ENCODE measurements at places on chromosomes 11 and 22.
A peak's percentile ranks its signal among the peaks of the same experiment; 100 is the strongest.

GRCh38 chr11:78929207-78929905, 354.7 kb upstream of the NARS2 start:
- no peak for DNase-seq

- no peak for DNase-seq
These were observed 68.4 kb downstream of the GAS2 start for GRCh38 chr11:22734628-22735345.

- DNase-seq = no peak
These were observed 209.5 kb downstream of the NAV2 start for GRCh38 chr11:19921976-19922688.

GRCh38 chr11:116101902-116102301, 597.7 kb upstream of the CADM1 start:
- DNase-seq = no peak

GRCh38 chr22:19207401-19207808, 28.9 kb upstream of the SLC25A1 start:
- no peak for DNase-seq

DNA sequence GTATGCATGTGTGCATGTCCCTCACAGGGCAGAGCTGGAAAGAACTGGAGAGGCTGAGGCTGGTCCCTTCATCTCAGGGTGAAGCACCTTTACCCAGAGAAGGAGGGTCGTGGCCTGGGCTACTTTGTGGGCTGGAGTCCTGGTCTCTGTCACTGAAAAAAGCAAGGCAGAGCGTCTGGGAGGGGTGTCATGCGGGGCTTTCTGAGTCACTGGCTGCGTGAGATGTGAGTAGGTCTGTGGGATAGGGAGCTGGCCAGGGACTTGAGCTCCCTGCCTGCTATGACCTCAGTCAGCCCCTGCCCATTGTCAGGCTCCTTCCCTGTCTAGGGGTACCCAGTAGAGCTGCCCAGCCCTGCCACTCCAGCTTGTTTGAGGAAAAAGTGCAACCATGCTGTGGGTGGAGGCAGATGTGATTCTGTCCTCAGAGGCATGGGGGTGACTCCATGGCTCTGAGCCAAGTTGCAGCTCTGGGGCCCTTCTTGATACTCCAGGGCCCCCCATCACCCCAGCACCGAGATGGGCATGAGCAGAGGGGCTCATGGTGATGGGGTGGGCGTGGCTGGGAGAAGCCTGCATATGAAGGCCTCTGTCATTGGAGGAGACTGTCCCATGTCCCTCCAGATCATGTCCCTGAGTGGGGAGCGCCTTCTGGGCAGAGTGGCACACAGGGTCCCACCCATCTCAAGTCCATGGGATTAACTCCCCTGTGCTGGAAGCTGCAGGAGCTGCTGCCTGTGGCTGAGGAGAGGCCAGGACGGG, 27.8 kb downstream of the KCNQ1 start:
- no peak for DNase-seq

DNA sequence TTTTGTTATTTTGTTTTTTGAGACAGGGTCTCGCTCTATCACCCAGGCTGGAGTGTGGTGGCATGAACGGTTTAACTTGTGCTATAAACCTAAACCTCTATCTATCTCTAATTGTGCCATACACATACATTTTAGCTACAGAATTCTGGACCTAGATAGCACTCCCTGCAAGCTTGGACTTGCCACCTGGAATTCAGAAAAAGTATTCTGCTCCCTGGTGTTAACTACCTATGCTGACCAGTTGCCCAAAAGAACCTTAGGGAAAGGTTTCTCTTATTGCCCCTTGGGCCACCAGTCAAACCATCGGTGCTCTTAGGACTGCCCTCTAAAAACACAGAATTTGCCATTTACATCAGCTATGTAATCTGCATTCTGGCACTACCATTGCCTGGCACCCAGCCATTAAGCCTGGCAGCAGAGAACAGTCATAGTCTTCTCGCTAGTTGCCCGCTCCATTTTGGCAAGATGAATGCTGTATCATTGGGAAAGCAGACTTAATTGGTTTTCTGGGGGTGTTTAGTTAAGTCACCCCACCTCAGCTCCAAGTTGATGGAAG, 55.3 kb downstream of the ETS1 start:
- DNase-seq = no peak

GRCh38 chr11:94767701-94768601, at the start of gene AMOTL1:
Gene AMOTL1 (plus strand): TSS chr11:94768356. CDS start chr11:94768512, 156 bp downstream.
- peak; percentile 76 for DNase-seq

GRCh38 chr22:50701428-50702154, 29.0 kb downstream of the SHANK3 start:
- DNase-seq = no peak

DNA sequence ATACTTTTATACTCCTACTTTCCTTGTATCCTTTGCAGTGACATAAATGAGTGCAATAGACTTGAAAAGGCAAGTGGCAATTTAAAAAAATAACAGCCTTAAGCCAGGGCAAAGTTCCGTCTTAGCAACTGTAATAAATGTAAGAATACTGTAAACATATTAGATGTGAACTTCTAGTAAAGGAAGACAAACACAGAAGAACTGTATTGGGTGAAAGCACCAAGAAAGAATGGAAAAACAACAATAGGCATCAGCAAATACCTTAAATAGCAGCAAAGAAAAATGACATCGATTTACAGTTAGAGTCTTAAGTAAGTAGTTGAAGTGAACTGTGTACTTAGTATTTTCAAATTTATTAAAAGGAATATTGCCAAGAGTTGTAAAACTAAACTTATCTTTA, 75.5 kb upstream of the TP53AIP1 start:
- DNase-seq = no peak

- peak; percentile 36 for DNase-seq
These were observed 851 bp downstream of the PTDSS2 start for GRCh38 chr11:450809-451451.

GRCh38 chr11:59754494-59754858, 700 bp upstream of the STX3 start:
- no peak for DNase-seq

DNA sequence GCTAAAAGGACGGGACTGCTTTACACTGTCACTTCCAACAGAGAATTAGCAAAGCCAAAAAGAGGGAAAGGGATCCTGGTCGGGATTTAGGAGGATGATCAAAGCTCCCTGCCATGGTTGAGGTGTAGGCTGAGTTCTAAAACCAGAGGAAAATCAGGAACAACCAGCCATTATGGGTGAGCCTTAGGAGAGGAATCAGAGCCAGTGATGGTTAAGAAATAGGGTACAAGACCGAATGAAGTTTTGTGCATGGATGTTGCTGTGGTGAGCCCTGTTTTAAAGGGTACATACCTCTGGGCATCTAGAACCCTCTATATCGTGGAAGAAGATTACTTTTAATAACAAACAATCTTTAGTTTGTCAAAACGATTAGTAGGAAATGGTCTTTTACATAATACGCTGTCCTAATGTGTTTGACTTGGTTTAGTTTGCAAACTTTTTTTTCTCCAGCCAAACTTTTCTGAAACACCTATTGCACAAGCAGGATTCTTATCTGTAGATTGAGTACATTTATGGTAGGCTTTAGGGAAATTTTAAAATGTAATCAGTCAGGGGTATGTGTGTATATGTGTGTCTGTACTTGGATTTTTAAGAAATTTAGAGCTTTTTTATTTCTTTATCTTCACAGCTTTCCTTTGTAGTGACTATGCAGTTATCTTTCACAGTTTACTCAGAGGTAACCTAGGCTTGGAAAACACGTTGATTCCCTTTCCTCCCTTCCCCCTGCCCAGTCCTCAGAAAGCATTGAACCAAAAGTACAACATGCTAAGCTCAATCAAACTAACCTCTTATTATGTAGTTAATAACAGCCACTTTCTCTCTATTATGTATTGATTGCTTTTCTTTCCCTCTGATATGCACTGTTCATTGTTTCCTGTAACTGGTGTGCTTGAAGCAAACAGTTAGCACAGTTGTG, 26.8 kb downstream of the TRIM44 start:
- DNase-seq = no peak

DNA sequence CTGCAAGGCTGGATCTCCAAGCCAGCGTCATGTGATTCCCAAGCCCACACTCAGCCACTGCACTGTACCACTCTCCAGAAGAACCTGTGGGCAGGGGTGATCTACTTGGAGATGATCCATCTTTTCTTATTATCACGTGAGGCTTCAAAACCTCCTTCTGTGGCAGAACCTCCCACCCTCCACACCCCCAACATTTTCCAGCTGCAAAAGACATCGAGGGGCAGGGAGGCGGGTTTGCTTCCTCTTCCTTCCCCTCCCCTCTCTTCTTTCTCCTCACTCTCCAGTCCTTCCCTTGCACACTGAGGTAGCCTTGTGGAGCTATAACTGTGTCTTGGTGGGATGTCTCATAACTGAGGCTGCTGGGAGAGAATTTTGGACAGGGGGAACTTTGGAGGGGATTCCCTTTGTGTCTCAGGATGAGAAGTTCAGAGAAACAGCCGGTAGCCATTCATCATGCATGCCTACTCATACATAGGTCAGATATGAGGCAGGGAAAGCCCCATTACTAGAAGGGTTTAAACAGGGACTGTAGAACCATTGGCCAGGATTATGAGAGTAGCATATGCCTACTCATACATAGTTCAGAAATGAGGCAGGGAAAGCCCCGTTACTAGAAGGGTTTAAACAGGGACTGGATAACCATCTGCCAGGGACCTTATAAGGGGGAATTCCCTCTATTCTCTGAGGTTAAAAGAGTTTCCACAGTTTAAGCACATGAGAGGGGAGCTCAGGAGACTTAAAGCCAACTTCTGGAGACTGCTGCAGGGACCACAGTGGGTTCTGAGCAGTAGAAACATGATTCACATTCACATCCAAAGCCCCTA, 420.7 kb upstream of the CADM1 start:
- DNase-seq = no peak

DNA sequence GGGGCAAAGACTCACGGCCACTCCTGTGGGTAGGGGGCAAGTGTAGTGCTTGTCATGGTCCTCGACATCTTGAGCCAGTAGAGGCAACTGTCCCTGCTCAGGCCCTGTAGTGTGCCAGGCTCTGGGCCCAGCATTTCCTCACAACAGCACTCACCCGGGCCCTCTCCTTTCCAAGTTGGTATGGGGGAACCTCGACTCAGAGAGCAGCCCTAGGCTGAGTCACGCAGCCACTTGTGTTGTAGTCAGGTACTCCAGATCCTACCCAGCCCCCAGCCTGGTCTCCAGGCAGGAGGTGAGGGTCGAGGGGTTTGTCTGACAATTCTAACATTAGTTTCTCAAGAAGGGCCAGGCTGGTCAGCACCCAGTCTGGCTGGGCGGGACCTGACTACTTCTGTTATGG, 4.1 kb downstream of the RELT start:
- DNase-seq = no peak

- no peak for DNase-seq
These were observed 2.3 kb upstream of the FGF19 start for GRCh38 chr11:69705901-69706787.

DNA sequence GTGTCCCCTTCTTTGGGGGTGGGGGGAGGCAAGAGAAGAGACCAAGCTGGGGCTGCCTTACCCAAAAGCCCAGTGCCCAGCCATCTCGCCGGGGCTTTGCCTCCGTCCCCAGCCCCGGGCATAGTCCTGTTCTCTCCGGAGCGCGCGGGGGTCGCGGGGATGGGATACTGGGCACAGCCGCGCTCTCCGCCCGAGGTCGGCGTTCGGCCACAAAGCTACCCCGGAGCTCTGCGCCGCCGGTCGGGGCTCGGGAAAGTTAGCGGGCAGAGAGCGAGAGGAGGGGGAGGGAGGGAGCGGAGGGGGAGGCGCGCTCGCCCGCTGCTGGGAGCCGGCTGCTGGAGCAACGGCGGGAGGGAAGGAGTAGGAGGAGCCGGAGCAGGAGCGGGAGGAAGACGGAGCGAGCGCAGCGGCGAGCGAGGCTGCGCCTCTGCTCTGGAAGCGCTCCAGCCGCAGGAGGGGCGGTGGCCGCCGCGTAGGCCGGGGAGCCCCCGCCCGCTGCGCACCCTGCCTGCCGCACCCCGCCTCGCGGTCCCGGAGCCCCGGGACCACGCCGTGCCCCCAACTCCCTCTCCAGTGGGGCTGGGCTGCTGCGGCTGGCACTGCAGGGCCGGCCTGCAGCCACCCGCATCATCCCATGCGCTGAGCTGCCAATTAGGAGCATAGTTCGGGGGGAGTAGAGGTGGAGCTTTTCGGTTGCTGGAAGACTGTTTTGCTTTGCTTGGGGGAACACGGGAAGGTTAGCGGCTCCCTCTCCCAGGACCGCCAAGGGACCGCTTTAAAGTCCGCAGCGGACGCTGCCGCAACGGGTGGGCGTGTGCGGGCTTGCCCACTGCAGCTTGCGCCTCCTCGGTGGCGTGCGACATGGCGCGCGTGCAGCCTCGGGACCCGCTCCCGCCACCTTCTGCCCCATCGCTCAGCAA, at the start of gene SCN4B:
SCN4B (minus strand) TSS at position 272 of the 920 bp plus-strand sequence; CDS start at position 122, 150 bp downstream.
- DNase-seq = peak; percentile 53

DNA sequence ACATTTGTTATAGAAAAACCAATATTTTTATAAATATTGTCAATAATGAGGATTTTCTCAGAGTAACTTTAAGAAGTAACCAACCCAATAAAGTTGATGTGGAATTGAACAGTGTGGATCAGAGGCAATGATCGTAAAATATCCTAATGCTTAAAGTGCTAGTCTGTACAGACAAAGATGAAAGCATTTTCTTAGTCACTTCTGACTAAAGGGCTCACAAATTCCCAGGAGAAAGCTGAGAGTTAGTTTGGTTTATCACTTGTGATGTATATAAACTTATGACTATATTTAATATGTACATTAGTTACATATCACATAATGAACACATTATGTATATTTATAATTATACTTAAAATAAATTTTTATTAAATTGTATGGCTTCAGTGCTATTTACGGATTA, 25.4 kb upstream of the DDI1 start:
- no peak for DNase-seq

DNA sequence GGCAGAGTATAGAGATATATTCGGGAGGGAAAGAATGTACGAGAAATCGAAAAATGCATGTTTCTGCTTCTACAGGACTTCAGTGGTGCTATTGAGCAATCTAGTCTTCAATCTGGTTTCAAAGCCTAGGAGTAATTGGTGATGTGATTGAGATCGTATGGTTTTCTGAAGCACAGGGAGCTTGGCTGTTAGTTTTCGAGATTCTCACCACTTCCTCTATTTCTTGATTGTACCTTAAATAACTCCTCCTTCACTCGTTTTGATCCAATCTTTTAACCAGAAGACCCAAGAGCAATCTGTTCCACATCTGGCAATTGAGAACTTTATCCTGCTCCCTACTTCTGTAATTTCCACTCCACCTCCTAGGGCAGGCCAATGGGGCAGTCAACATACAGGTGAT, 518 bp downstream of the CCDC179 start:
- no peak for DNase-seq

DNA sequence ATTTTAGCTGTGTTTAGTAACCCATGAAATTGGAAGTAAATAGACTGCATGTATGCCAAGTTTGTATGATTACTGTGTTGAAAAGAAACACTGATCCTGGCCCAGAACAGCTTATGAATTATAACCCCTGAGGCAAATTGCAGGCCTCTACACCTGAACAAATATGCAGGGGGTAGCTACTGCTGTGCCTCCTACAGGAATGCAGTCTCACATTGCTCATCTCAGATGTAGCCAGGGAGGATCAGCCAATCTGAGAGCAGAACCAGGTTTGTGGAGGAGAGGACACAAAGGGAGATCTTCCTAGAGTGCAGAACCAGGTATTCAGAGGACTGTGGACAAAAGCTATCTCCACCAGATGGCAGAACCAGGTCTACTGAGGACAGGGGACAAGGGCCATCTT, 442.2 kb upstream of the DDI1 start:
- no peak for DNase-seq

Measured in progenitor cell of endocrine pancreas (in vitro differentiated cells).